A549 (cell line): ENCODE measurements at places on chromosomes 4 and X. TPM values are rescaled to one million over a fixed set of nuclear protein-coding genes. Genes with fewer than 3 reads are reported as not detected.

GRCh38 chr4:150268444-150268843 lies 190.2 kb downstream of the DCLK2 start:
- DNase-seq, result no peak

The MTNR1A gene
- 0.16 to 0.24 TPM (median 0.17 TPM) in 3 replicates for polyA plus RNA-seq

GRCh38 chrX:136146614-136147314 lies 569 bp upstream of the FHL1 start:
- no peak for DNase-seq

The SSX2 gene
- not detected in 3 replicates for polyA plus RNA-seq

The SUPT20HL1 gene
- polyA plus RNA-seq, result not detected in 3 replicates

The PLP1 gene
- not detected in 3 replicates for polyA plus RNA-seq

DNA sequence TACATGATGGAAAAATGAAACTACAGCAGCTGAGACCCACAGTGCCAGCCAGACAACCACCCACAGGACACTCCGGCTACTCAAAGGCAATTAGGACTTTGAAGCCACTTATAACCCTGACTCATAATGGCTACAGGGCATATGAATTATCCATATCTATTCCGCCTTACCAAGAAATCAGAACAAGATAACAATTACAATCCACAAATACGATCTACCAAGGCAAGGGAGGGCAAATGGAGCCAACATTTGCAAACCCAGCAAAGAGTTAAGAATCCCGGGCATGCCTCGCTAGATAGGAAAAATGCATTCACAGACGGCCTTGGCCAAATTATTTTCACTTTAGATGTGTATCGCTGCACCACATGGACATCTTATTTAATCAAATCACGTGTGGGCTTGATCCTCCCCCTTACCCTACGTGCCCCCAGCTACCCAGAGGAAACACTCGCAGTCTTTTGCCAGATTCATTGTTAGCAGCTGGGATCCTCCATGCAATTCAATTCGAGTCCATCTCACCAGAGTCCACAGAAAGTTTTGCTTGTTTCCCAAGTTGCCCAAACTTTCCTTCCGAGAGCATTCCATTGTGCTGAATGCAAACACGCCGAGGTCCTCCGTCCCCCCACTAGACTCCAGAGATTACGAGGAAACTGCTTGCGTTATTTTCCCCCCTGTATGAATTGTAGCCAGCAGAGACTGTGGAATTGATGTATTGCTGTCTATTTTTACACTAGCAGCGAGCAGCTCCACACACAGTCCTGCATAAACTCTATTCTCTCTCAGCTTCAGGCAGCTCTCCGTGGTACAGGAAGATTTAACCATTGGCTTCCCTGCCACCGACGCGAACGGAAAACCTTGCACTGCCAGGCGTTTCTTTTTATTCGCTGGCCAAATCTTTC lies 1.2 kb downstream of the PPARGC1A start:
- no peak for DNase-seq

The TMPRSS11A gene
- not detected in 3 replicates for polyA plus RNA-seq

GRCh38 chr4:185378264-185378663 lies 17.5 kb downstream of the LRP2BP start:
- no peak for DNase-seq

GRCh38 chrX:111169141-111169540 lies 73.2 kb downstream of the PAK3 start:
- no peak for DNase-seq

GRCh38 chrX:7420717-7421116 lies 272.8 kb upstream of the PUDP start:
- no peak for DNase-seq

The BEX1 gene
- polyA plus RNA-seq, result not detected in 3 replicates

DNA sequence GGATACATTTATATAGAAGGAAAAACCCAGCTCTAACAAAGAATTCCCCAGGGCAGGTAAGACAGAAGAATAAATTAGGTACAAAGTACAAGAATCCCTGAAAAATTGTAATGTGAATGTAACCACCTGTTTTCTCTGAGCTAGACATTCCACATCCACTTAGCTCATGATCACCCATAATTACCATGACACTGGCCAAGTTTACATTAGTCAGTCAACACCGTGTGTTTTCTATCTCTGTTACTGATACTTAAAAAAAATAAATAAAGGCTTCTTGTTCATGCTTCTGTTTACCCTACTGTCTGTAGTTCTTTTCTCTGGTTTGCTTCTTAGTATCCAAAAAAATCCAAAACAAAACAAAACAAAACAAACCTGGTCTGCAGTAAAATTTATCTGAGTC lies 66.0 kb downstream of the CBLL2 start:
- DNase-seq, result no peak

- DNase-seq, result no peak
These were observed 420.4 kb downstream of the GBA3 start for GRCh38 chr4:23113104-23113503.

DNA sequence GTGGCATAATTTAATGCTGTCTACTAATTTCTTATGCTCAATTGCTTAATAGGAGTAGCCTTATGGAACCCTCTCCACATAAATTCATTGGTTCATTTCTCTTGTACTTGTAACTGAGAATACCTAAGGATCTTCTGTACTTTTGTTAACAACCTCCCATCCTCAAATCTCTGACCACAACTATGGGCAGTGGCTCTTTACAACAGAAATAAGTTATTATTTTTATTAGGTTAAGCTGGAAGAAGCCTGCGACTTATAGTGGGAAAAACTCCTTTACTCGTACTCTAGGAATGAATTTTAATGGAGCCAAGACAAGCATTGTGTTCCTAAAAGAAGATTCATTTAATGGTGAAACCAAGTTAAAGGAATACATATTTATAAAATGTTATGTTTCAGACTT lies 337.1 kb upstream of the CTSO start:
- DNase-seq, result no peak

The WNK3 gene
- 0.03 to 0.04 TPM in 2 of 3 replicates, not detected in the other for polyA plus RNA-seq

DNA sequence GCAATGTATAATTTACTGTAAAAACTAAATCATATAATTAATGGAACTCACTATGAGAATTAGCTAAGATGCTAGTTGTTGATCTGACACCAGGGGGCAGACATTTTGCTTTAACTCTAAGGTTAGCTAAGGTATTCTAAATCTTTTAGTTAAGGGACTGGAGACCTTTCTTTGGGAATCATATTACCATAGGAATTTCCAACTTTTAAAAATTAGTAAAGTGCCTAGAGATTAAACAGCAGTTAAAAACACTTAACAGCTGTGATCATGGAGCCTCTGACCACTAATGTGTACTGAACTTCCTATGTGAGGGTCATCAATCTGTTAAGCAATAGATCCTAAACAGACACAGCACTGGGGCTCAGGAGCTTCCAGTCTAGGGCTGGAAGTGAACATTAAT lies 226.6 kb downstream of the NSUN7 start:
- peak; percentile 14 for DNase-seq

The HTN1 gene
- not detected in 3 replicates for polyA plus RNA-seq

DNA sequence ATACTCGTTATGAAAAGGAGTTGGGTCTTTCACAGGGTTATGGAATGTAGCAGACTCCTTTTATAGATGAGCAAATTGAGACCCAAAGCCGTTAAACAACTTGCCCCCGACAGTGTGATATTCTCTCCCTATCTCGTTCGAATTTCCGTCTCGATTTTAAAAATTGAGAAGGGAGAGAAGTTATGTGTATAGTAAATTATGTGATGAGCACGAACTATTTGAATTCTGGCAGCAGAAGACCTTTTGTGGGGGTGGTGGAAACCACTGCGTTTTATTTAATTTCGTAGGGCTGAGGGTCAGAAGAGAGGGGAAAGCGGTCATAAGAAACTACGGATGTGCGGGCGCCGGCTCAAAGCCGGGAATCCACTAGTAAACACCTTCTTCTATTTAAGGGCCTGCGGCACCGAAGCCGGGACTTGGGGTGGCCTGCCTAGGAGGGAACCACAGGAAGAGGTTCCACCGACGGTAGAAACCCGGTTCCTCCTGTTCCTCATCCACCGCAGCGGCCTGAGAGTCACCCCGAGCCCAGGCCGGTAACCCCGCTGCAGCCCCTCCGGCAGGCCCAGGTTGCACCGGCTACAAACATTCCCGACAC lies 1.5 kb upstream of the DDX3X start:
- DNase-seq, result no peak

GRCh38 chr4:136637071-136637777 lies 895.1 kb downstream of the PCDH18 start:
- DNase-seq, result peak; percentile 11
